A549 treated with RU486 at 1 μM for 4 hours (cell line): ENCODE measurements at places on chromosomes 5 and 9. TPM values are rescaled to one million over a fixed set of nuclear protein-coding genes. Genes with fewer than 3 reads are reported as not detected.

Gene SLC27A6
- total RNA-seq: not detected in 5 replicates

Gene TRIM23
- total RNA-seq: 5.2 to 8.5 TPM (median 7.6 TPM) in 5 replicates

Gene ZNF483
- total RNA-seq: 0.40 to 0.88 TPM (median 0.77 TPM) in 5 replicates

Gene CANX
- total RNA-seq: 337 to 420 TPM (median 355 TPM) in 5 replicates

Gene ORM1
- total RNA-seq: 0.35 TPM in 1 of 5 replicates, not detected in the others

Gene KIF3A
- total RNA-seq: 7.1 to 12.0 TPM (median 10.0 TPM) in 5 replicates

Gene ARHGEF37
- 0.65 to 0.84 TPM (median 0.83 TPM) in 5 replicates for total RNA-seq

Gene CWC27
- total RNA-seq: 12.7 to 19.0 TPM (median 15.6 TPM) in 5 replicates

Gene CCL28
- total RNA-seq: 0.09 to 0.21 TPM (median 0.19 TPM) in 3 of 5 replicates, not detected in the others

Gene SLC6A7
- 0.03 TPM in 3 of 5 replicates, not detected in the others for total RNA-seq

Gene MSH3
- 5.2 to 8.2 TPM (median 7.9 TPM) in 5 replicates for total RNA-seq

Gene SPINK5
- not detected in 5 replicates for total RNA-seq

Gene CRHBP
- 0.05 to 0.42 TPM (median 0.21 TPM) in 3 of 5 replicates, not detected in the others for total RNA-seq

Gene WDR38
- total RNA-seq: 0.21 to 0.23 TPM in 2 of 5 replicates, not detected in the others

Gene KIF4B
- total RNA-seq: 0.02 to 0.06 TPM in 2 of 5 replicates, not detected in the others

Gene ORM2
- not detected in 5 replicates for total RNA-seq

Gene MUSK
- total RNA-seq: not detected in 5 replicates

Gene BTNL9
- total RNA-seq: 0.57 to 1.3 TPM (median 0.74 TPM) in 5 replicates

Gene LRRC19
- not detected in 5 replicates for total RNA-seq

Gene SOHLH1
- total RNA-seq: not detected in 5 replicates

Gene DMRT3
- not detected in 5 replicates for total RNA-seq

Gene SLC6A18
- total RNA-seq: not detected in 5 replicates

Gene ZNF618
- total RNA-seq: 6.7 to 11.2 TPM (median 9.6 TPM) in 5 replicates

Gene TSSK1B
- not detected in 5 replicates for total RNA-seq

Gene SLC6A19
- 0.04 TPM in 1 of 5 replicates, not detected in the others for total RNA-seq
